WERI-Rb-1 (cell line): ENCODE measurements at places on chromosomes 6 and 20.

DNA sequence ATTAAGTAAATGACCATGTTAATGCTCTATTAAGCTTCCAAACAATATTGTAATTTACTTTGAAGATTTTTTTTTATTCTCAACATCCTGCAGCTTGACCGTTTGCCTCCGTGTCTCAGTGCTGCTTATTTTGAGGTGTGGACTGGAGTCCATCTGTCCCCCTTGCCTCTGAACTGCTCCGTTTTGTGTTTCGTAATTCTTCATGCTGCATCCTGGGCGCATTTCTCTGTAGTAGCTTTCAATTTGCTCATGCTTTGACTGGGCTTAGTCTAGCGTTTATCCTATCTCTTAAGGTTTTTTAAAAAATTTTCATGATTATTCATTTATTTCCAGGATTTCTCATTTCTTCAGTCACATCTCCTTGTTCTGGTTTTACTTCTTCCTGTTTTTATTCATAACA, 37.8 kb downstream of the PTPN1 start:
- DNase-seq, result no peak

GRCh38 chr20:25178563-25179438, 16.7 kb upstream of the ENTPD6 start:
- peak; percentile 14 for DNase-seq

DNA sequence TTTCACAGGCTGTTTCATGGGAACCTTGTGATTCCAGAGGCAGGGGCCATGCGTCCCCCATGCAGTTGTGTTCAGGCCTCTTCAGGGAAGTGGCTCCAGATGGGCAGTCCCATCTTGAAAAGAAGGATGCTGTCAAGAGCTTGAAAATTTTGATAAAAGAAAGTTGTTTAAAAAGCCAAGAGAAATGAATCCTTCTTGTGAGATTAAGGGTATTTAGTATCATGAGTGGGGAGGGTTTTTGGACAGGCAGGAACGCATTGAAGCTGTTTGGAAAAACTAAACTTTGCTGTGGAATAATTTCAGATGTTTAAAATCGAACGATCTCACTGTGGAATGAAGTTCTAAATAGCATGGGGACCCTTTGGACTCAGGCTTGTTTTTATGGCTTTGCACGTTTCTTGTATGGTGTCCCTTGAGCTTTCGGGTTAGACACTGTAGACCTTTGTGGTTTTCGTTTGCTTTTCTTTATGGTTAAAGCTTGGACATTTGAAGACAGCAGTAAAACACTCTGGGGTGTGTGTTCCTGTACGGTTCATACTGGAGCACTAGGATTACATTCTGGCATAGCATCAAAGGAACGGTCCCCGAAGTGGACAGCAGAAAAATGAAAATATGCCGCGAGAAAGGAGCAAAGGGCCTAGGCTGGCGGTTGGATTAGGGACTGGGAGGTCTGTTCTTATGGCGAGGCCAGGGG, 18.2 kb downstream of the KIF25 start:
- DNase-seq, result no peak

DNA sequence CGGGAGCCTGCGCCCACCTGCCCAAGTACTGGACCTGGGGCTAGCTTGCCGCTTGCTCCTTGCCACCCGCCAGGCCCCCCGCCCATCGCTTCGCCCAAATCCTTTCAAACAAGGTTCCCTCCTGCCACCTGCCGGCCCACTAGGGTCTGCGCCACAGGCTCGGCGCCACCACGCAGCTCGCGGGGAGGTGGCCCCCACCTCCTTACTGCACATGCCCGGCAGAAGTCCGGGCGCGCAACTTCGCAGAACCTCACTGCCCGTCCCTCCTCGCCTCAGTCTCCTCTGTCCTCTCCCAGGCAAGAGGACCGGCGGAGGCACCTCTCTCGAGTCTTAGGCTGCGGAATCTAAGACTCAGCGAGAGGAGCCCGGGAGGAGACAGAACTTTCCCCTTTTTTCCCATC, 11.2 kb downstream of the GNAS-AS1 start:
- peak; percentile 62 for DNase-seq

GRCh38 chr6:25173951-25174474, 105.2 kb upstream of the CARMIL1 start:
- no peak for DNase-seq

DNA sequence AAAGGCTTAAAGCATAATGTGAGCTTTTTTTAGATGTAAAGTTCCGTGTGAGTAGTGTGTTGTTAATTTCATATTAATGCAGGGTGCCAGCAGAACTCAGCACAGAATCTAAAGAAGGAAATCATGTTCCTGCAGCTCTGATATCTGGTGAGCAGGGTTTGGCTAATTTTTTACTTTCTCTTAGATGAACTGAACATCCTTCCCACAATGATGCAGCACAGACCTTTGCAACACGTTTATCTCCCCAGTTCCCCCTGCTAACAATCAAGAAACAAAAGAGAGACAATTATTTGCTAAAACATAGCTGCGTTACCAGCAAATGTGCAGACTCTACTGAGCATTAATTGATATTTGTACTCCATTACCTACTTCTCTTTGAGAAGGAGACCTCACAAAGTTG, 39.1 kb upstream of the ATXN1 start:
- no peak for DNase-seq

DNA sequence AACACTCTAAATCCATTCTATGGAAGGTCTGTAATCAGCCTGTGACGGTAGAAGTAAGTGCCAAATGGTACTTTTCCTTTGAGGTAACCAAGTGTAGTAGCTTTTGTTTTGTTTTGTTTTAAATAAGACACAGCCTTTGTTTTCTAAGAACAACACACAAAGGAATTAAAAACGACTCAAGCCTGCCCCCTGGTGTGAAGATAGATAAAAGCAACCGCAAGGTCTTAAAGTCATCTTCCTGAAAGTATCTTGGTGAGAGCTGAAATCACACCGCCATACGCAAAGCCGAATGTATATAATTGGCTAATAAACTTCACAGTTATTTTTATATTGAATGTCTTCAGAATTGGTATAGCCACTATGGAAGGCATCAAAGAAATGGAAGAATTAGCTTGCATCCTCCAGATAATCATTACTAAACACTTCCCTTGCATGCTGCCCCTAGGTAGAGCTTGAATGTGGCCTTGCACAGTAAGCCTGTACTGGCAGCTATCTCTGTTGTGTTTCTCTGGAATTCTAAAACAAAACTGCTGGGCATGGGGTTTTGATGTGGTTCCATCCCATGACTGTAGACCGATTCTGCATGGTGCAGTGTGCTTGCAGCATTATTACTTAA, 95.6 kb downstream of the LAMP5 start:
- DNase-seq, result peak; percentile 61

DNA sequence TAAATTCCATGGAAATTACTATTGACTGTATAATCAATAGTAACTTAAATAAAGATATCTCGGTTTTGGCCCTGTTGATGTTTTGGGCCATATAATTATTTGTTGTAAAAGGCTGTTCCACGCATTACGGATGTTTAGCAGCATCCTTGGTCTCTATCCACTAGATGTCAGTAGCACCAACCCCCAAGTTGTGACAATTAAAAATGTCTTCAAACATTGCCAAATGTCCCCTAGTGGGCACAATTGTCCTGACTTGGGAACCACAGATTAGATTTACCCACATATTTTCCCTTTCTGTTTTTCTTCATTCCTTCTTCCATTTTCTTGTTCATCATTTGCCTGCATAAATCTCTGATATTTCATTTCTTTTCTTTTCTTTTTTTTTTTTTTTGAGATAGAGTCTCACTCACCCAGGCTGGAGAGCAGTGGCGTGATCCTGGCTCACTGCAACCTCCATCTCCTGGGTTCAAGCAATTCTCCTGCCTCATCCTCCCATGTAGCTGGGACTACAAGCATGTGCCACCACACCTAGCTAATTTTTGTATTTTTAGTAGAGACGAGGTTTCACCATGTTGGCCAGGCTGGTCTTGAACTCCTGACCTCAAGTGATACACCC, 13.6 kb upstream of the WFDC8 start:
- DNase-seq, result peak; percentile 43

GRCh38 chr20:44273231-44274215, 26.4 kb downstream of the GDAP1L1 start:
- no peak for DNase-seq

- DNase-seq, result no peak
Measured at GRCh38 chr20:19644085-19644484, 114.0 kb upstream of the RIN2 start.

GRCh38 chr20:50855498-50856474, 60.9 kb downstream of the BCAS4 start:
- no peak for DNase-seq

DNA sequence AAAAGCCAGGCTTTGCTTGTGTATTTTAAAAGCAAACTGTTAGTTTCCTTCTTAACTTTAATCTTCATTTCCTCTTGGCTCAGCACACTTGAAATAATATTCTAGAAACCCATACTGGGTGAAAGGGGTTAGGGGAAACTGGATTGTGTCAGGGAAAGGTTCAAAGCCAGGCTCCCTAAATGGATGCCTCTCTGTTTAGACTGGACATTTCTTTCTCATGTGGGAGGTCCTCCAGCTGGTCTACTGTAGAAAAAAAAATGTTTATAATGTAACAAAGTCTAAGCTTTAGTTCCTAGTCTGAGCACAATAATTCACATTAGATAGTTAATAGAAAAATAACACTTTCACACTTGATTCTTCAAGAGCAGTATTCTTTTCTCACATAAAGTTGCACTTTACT, 89.0 kb upstream of the AKIRIN2 start:
- no peak for DNase-seq

- no peak for DNase-seq
Measured at GRCh38 chr20:582204-582603, 27.9 kb downstream of the TCF15 start.

- DNase-seq, result no peak
Measured at GRCh38 chr6:117491916-117492315, 9.4 kb downstream of the DCBLD1 start.

DNA sequence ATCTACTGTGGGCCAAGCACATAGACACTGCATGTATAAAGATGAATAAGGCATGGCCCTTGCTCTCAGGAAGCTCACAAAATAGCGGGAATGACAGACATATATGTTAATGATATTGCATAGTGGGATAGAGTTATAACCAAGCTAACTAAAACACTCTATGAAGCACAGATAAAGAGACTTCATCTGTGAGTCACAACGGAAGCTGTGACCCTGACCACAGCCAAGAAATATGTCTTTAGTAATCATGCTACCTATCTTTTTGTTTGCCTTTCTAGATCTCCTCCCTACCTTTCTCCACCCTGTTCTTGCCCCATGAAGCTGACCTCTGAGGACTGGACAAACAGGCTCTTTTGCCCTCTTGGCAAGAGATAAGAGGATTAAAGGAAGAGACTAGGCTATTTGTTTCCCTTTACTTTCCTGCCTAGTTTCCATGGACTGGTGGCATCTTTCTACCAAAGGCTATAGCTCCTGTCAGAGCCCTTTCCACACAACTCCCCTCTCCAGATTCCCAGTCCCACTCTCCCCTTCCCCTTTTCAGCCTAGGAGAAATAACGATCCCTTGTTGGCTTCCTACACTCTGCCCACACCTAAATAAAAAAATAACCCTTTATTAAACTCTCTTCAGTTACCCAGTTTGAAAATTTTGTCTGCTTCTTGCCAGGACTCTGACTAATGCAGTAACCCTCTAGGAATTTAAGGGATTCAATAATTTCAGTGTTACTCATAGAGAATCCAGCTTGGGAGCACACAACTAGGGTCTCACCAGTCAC, 504.9 kb upstream of the MARCKS start:
- DNase-seq, result no peak

- peak; percentile 48 for DNase-seq
Measured at GRCh38 chr20:32779500-32780211, 17.5 kb downstream of the DNMT3B start.

DNA sequence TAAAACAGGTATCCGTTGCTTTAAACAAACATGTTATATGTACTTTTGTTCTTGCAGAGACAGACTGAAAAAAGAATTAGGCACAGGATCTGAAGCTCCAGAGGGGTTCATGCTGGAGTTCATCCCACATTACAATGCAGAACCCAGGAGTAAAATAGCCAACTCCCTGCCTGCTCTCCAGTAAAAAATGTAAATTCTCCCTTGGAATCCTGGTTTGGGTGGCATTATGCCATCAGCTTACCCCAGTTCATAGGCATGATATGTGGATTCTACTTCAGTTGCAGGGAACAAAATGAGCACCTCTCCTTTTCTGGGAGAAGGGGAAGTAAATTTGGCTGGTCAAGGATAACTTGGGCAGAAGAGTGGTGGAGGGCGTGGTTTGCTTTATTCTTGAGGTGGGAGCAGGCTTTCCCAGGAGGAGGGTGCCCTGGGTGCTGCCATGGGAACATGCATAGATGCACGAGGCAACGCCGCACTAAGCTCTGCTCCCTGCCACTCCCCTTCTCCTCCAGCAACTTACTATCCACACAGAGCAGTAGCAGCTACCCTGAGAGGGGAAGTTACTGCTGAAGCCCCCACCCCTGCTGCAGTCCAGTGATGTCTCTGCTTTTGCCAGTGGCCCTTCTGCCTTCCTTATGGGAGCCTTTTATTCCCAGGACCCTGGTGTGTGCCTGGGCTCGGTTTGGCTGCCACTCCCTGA, 71.6 kb upstream of the GLP1R start:
- DNase-seq, result no peak

GRCh38 chr20:61575151-61575937, 323.3 kb downstream of the CDH4 start:
- DNase-seq, result no peak

DNA sequence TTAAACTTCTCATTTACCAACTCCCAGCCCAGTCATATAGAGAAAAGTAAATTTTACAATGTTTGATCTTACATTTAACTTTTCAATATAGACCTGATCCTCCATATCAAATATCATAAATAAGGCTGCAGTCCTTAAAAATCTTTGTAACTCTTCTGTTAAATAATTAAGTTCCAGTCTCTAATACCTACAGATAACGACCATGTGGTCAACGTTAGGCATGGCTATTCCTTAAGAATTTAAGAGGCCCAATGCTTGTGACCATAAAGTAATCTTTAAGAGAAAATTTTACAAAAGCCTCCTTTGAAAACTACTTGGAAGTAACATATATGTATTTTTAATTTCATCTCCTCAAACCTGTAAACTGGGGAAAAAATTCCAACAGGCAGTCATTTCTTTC, 1.6 kb downstream of the FBXO5 start:
- DNase-seq, result no peak

DNA sequence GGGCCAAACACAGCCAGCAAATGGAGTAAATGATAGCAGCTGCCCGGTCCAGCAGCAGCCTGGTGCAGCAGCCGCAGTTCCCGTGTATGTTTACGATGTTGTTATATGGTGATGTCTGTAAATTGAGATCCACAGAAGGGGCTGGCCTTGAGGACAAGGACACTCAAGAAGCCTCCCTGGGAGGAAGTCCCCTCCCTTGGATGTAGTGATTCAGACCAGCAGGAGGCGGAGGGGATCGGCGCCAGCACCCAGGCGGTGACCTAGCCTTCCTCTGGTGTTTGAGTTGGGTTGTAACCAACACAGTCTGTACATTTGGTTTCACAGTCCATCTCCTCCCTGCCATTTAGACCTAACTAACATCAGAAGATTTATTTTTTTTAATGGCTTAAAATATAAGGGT, 187.8 kb downstream of the SYNDIG1 start:
- DNase-seq, result no peak

GRCh38 chr6:40721271-40721952, 134.2 kb upstream of the LRFN2 start:
- no peak for DNase-seq

GRCh38 chr6:13461307-13461706, 26.1 kb downstream of the GFOD1 start:
- no peak for DNase-seq

- peak; percentile 45 for DNase-seq
Measured at GRCh38 chr6:142207265-142207877, 60.3 kb downstream of the VTA1 start.

- DNase-seq, result peak; percentile 81
Measured at GRCh38 chr6:158220786-158221442, 52.8 kb downstream of the GTF2H5 start.
